Suppressor macrophage treated with lipopolysaccharide for 4 hours (primary cell): ENCODE measurements at places on chromosomes 1 and 21.

DNA sequence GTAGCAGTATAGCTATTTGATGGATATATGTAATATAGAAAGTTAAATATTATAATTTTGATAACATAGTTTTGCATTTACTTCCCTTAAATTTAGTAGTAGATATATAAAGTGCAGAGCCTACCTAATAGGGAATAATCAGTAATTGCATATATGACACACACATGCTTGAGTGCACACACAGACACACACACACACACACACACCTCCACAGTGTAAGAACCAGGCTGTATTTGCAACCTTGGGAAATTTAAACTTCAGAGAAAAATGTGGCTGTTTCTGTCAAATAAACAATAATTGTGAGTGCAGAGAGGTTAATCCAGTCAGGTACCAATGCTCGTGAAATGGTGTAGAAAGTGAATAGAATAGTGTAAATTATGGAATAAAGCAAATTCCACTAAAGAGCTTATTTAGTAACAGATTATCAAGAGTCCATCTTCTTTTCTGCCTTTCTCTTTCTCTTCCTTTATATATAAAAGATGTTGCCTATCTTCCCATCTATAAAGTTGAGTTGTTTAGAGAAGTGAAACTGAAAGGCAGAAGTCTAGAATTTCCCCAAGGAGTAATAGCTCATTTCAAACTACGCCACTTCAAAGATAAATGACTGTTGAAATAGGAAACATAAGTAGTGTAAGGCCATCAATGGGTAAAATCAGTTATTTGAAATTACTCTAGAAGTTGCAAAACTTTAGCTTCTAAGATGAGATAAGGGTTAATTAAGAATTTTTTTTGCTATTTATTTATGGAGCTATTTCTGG is 273.7 kb downstream of the SRGAP2C start:
- DNase-seq: peak; percentile 93

GRCh38 chr1:10672343-10673050 is 123.9 kb downstream of the CASZ1 start:
- DNase-seq: no peak

DNA sequence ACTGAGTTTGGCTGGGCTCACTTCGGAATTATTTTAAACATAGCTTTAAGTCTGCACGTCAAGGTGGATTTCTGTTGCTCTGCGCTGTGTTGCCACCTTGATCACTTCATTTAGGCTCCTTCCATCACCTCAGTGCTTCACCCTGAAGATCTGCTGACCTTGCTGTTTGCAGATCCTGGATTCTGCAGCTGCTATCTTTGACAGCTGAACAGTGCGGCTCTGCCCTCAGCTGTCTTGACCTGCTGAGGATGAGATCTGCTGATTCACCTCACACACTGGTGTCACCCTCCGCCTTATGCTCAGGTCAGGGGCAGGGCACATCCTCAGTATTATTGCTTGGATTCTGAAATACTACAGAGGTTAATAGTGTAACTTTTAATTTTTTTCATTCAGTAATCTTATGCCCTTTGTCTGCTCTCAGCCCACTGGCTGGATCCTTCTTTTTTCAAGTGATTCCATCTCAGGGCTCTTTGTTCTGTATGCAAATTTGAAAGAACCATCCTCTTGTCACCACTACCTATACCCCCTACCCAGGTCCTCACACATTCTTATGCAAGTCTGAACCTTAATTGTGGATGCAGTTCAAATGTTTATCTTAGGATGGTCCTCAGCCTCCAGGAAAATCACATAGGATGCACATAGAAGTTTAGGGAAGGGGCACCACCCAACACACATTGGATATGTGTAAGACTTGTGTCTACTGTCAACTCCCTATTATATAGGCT is 364.0 kb downstream of the OLFM3 start:
- DNase-seq: no peak

GRCh38 chr1:7755448-7755847 is 15.6 kb upstream of the VAMP3 start:
- no peak for DNase-seq

DNA sequence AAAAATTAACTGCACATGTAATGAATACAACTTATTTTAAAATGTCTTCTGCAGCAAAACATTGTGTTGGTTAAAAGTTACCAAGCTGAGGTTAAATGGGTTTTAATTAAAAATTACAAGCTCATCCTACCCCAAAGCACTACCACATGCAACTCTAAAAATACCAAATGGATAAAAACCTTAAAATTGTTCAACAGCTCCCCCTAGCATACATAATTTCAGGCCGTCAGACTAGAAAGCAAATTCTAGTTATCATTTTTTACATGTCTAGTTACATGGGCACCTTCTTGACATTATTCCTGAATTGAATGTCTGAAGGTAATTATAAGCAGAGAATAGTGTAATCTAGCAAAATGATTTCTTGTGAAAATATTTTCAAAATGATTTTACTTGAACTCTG is 176.5 kb downstream of the C1orf21 start:
- DNase-seq: peak; percentile 38

DNA sequence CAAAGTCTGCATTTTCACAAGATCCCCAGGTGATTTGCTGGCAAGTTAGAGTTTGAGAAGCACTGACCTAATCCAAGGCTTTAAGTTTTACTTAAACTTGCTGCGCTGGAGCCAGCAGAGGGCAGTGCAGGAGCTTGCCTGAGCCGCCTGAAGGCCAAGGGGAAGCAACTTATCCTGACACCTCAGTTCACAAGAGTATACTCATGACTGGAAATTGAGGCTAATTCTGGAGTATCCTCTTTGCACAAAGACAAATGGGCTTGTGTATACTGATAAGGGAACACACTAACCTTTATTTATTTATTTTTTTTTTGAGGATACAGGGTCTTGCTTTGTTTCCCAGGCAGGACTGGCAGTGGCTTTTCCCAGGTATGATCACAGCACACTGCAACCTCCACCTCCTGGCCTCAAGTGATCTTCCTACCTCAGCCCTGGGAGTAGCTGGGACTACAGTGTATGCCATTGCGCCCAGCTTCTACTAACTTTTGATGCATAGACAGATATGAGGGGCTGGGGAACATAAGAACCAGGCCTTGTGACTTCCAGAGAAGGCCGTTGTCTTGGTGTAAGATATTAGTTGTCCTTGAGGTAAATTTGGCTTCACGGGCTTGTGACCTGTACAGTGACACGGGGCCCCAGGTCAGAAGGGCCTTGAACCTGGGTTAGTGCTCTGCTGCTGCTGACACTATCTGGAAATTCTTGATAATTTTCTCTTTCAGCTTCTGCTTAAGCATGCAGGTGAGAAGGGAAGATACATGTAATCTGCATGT is 29.0 kb upstream of the SLAMF1 start:
- peak; percentile 87 for DNase-seq

- DNase-seq: no peak
These were observed 104.1 kb upstream of the TMPRSS2 start for GRCh38 chr21:41611966-41612606.

DNA sequence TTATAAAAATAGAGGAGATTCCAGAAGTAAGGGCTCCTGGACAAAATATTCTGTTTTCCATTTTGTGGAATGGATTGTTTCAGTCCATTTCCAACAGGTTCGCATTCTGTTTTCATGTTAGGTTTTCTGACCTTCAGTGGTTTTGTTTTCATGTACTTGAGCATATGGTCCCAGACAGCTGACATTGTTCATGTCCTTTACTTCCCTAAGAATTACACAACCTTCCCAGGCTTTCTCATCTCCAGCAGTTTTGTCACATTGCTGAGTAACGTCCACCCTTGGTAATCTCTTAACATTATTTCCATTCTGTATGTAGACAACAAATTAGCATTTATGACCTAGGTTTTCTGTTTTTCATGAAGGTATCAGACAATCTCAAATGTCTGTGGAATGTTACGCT is 21.0 kb upstream of the ERRFI1 start:
- DNase-seq: peak; percentile 92

- DNase-seq: no peak
These were observed 23.9 kb downstream of the CNIH3 start for GRCh38 chr1:224640018-224640417.

- DNase-seq: no peak
These were observed 291.5 kb downstream of the AKT3 start for GRCh38 chr1:243558576-243558975.

DNA sequence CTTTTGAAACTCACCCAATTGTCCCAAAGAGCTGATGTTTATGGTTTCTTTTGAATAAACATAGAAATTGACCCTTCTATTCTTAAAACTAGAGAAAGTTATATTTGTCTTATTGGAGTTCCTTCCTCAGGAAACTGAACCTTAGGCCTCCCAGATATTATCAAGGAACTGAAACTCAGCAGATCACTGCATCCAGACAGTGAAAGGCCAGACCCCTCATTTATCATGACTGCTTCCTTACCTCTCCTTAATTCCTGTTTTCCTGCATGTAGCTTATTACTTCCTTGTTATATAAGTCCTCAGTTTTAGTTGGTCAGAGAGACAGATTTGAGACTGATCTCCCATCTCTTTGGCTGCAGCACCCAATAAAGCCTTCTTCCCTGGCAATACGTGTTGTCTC is 27.5 kb downstream of the SLC22A15 start:
- peak; percentile 31 for DNase-seq
